ENCODE measurements at places on chromosomes 3 and 15. TPM values are rescaled to one million over a fixed set of nuclear protein-coding genes. Genes with fewer than 3 reads are reported as not detected.

DNA sequence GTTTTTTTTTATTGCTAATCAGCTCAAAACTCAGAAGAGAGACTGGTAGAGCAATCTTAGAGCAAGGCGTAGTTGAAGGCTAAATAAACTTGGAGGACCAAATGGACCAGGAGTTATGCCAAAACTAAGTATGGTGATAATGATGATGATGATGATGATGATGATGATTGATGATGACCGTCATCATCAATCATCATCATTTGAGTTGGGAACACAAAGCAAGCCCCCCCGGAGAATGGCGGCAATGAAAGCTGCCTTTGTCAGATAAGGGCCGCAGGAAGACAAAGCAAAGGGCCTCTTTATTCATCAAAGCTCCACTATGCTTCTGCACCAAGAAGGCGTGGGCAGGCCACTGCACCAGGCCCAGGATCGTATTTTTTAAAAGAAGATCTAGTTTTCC lies 82.1 kb upstream of the RAD18 start:
- no peak overlapping the region for H3K4me3 ChIP-seq
- no peak for DNase-seq
- no peak overlapping the region for H3K27ac ChIP-seq
- peaks cover 2% of the 10 kb centered on the region for H3K27me3 ChIP-seq
- H3K4me1 ChIP-seq = no peaks in the 10 kb centered on the region
- no peaks in the 10 kb centered on the region for H3K36me3 ChIP-seq

GRCh38 chr15:80174017-80174746 lies 21.4 kb downstream of the FAH start:
- peaks cover 12% of the 10 kb centered on the region for H3K4me1 ChIP-seq
- no peak overlapping the region for H3K4me3 ChIP-seq
- H3K27me3 ChIP-seq = no peaks in the 10 kb centered on the region
- peak; percentile 83 for DNase-seq
- peaks cover 13% of the 10 kb centered on the region for H3K36me3 ChIP-seq

- H3K27me3 ChIP-seq = no peaks in the 10 kb centered on the region
- H3K36me3 ChIP-seq = no peaks in the 10 kb centered on the region
- H3K4me1 ChIP-seq = peaks cover 8% of the 10 kb centered on the region
- H3K4me3 ChIP-seq = no peak overlapping the region
- H3K27ac ChIP-seq = no peak overlapping the region
- peak; percentile 72 for DNase-seq
Measured at GRCh38 chr15:87764461-87765240, 491.9 kb downstream of the NTRK3 start.

DNA sequence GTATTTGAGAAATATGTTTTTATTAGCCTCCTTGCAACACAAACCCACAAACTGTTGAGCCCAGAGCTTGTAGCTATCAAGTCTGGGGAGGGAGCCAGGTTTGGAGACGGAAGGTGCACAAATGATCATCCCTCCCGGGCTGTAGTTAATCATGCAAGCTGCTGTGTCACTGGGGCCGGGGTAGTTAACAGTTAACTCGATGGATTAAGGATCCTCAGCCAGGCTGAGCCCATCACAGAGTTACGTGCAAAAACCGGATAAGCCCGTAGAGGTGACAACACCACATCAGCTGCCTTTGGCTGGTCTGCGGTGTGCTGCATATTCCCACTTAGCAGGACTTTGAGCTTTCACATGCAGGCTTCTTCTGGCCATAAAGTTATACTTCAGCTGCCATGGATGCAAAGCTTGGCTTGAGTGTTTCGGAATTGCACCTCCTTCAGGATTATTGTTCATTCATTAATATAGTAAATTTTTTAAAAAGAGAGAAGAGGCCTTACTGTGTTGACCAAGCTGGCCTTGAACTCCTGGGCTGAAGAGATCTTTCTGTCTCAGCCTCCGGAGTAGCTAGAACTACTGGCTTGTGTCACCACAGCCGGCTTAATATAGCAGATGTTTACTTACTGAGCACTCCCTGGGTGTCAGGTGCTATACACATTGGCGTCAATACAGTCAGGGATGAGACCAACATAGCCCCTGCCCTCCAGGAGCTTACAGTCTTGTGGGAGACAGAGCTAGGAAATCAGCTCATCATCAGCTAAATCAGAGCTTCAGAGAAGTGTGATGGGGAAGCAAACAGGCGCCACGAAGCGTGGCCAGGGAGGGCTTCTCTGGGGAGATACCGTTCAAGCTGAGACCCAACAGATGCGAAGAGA lies 226.8 kb upstream of the BHLHE40 start:
- H3K36me3 ChIP-seq = no peaks in the 10 kb centered on the region
- peaks cover 26% of the 10 kb centered on the region for H3K27me3 ChIP-seq
- DNase-seq = peak; percentile 10
- no peak overlapping the region for H3K4me3 ChIP-seq
- peaks cover 4% of the 10 kb centered on the region for H3K4me1 ChIP-seq

DNA sequence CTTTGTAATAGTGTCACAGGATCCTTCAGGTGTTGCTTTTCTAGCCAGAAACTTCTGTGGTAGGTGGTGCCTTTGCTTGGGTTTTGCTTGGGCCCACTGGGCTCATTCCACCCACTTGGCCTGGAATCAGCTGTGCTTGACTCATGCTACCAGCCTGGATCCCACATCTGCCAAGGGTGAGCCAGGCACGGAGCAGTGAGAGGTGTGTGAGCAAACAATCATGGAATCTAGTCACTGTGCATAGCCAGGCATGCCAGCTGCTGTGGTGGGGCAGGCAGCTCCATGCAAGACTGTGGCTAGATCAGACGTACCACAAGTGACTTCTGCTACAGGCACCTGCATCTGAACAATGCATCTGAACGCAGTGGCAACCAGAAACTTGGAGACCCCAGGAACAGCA lies 275.9 kb downstream of the UBE2E2 start:
- DNase-seq = no peak
- no peaks in the 10 kb centered on the region for H3K27me3 ChIP-seq
- no peaks in the 10 kb centered on the region for H3K36me3 ChIP-seq

GRCh38 chr3:39413691-39414420 lies 7.3 kb downstream of the RPSA start:
- H3K36me3 ChIP-seq = peaks cover 43% of the 10 kb centered on the region
- no peak overlapping the region for H3K27ac ChIP-seq
- H3K4me1 ChIP-seq = no peaks in the 10 kb centered on the region
- no peaks in the 10 kb centered on the region for H3K27me3 ChIP-seq
- H3K4me3 ChIP-seq = no peak overlapping the region

The STRIT1 gene
- not detected for total RNA-seq

The IMPG2 gene
- total RNA-seq = 0.18 TPM
